ENCODE measurements at places on chromosomes 3 and 15. TPM values are rescaled to one million over a fixed set of nuclear protein-coding genes. Genes with fewer than 3 reads are reported as not detected.

DNA sequence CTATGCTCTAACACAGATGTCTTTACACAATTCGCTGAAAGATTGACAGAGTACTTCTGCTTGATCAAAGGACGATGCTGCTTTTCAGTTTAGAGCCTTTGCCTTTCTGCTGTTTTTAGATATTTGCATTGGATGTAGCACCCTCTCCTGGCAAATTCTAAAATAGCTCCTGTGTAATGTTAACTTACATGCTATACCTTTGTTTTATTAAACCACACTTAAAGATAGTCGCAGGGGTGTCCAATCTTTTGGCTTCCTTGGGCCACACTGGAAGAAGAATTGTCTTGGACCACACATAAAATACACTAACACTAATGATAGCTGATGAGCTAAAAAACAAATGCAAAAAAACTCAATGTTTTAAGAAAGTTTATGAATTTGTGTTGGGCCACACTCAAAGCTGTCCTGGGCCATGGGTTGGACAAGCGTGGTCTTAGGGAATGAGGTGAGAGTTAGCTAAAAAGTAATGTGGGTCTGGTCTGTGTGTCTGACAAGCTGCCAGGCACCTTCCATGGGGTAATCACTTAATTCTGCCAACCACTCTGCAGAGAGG, 62.9 kb downstream of the ATG7 start:
- H3K4me1 ChIP-seq, result no peaks in the 10 kb centered on the region
- H3K27ac ChIP-seq, result no peak overlapping the region
- no peaks in the 10 kb centered on the region for H3K36me3 ChIP-seq
- H3K27me3 ChIP-seq, result no peaks in the 10 kb centered on the region
- H3K4me3 ChIP-seq, result no peak overlapping the region

DNA sequence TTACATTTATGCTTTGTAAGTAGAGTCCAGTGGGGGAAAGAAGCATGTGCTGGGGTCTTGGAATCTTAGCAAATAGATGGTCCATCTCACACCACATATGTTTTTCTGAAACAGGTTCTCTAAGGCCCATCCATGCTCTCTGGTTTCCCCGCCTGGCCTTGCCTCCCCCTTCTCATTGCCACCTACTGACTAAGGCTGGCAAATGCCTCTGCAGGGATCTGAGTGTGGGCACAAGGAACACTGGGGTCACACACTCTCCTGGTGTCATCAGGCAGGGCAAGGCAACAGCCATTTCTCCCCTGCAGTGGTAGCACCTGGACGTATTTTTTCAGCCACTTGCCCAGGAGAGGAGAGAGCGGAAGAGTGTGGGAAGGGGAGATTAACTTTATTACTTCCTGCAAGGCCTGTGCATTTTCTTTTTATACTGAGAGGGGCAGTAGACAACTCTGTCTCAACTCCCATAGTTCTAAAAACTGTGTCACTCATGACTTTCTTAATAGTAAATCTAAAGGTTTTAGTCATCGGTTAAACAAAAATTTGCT, 804.2 kb upstream of the NECTIN3 start:
- no peak overlapping the region for H3K4me3 ChIP-seq
- H3K36me3 ChIP-seq, result no peaks in the 10 kb centered on the region
- DNase-seq, result no peak
- no peaks in the 10 kb centered on the region for H3K27me3 ChIP-seq
- peaks cover 2% of the 10 kb centered on the region for H3K4me1 ChIP-seq

- H3K36me3 ChIP-seq, result no peaks in the 10 kb centered on the region
- no peaks in the 10 kb centered on the region for H3K4me1 ChIP-seq
- H3K27ac ChIP-seq, result no peak overlapping the region
- DNase-seq, result no peak
- H3K4me3 ChIP-seq, result no peak overlapping the region
These were observed 3.6 kb upstream of the NCK1 start for GRCh38 chr3:136858381-136858780.

DNA sequence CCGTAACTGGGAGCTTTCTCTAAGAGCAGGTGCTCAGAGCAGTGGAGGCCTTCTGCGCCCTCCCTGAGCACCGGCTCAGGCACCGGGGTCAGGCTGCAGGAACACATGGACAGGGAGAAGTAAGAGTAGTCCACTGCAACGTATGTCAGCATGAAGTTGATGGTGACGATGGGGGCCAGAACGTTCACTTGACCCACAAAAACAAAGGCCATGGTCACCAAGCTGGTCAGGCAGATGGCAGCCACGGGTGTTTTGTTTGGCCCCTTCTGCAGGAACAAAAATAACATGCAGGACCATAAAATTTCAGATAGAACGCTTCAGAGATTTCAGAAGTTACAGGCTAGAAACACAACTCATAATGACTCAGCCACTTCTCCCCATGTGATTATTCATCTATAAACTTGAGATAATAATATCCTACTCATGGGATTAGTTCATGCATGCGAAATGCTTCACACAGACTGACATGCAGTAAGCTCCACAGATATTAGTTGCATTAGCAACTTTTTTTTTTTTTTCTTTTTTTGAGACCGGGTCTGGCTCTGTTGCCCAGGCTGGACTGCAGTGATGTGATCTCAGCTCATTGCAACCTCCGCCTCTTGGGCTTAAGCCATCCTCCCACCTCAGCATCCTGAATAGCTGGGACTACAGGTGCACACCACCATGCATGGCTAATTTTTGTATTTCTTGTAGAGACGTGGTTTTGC, 52.2 kb upstream of the HEG1 start:
- no peaks in the 10 kb centered on the region for H3K36me3 ChIP-seq
- peaks cover 5% of the 10 kb centered on the region for H3K4me1 ChIP-seq
- DNase-seq, result no peak
- H3K4me3 ChIP-seq, result no peak overlapping the region
- H3K27me3 ChIP-seq, result no peaks in the 10 kb centered on the region

- no peaks in the 10 kb centered on the region for H3K36me3 ChIP-seq
- H3K4me3 ChIP-seq, result no peak overlapping the region
- no peaks in the 10 kb centered on the region for H3K27me3 ChIP-seq
- DNase-seq, result no peak
- H3K4me1 ChIP-seq, result peaks cover 3% of the 10 kb centered on the region
These were observed 193.0 kb upstream of the TLE3 start for GRCh38 chr15:70290708-70291107.

GRCh38 chr15:77759896-77760592, 127.3 kb upstream of the LINGO1 start:
- no peak overlapping the region for H3K27ac ChIP-seq
- DNase-seq, result no peak
- no peaks in the 10 kb centered on the region for H3K36me3 ChIP-seq
- no peak overlapping the region for H3K4me3 ChIP-seq
- H3K4me1 ChIP-seq, result no peaks in the 10 kb centered on the region
- H3K27me3 ChIP-seq, result no peaks in the 10 kb centered on the region

GRCh38 chr15:95086531-95087252, 855.3 kb downstream of the MCTP2 start:
- H3K36me3 ChIP-seq, result no peaks in the 10 kb centered on the region
- no peaks in the 10 kb centered on the region for H3K27me3 ChIP-seq
- H3K4me1 ChIP-seq, result no peaks in the 10 kb centered on the region
- no peak overlapping the region for H3K4me3 ChIP-seq
- no peak overlapping the region for H3K27ac ChIP-seq

The GOLGA6L22 gene
- not detected for total RNA-seq

The P2RY1 gene
- 3.1 TPM for total RNA-seq

All from aorta (tissue), 5 donors.